ENCODE measurements at places on chromosomes 5 and 9.

DNA sequence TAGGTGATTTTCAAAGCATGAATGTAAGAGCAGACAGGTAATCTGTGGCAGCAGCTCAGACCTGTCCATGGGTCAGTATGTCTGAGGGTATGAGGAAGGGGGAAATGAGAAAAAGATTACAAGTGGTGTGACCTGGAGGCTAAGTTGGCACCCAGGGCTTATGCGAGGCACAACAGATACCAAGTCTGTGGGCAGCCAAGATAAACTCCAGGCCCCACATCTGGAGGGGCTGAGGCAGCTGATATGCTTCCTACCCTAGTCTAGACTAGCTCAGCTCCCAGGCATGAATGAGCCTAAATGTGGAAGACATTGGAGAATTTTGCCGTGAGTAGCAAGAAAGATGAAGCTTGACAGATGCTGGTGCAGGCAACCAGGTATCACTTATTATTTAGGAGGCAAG lies 151.7 kb downstream of the PIK3R1 start:
- DNase-seq: no peak

- DNase-seq: no peak
Measured at GRCh38 chr5:94313696-94314095, 304.7 kb downstream of the KIAA0825 start.

DNA sequence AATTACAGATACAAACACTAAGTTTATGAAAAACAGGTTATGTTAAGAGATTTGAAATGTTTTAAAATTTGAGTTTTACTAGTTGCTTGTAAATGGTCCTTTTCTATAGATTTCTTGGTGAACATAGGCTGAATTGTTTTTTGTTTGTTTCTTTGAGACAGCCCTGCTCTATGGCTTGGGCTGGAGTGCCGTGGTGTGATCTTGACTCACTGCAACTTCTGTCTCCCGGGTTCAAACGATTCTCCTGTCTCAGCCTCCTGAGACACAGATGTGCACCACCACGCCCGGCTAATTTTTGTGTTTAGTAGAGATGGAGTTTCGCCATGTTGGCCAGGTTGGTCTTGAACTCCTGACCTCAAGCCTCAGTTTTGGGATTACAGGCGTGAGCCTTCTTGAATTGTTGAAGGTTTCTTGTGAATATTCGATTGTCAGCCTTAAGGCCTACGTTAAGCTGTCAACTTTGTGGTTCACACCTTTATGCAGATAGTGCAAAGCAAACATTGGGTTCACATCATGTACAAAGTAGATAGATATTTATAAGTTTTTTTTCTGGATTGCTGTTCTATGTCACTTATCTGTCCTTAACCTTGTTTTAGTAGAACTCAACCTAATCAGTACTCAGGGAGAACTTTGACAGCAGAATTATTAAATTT lies 26.2 kb downstream of the UHRF2 start:
- DNase-seq: no peak

- no peak for DNase-seq
Measured at GRCh38 chr5:93790401-93790800, 49.0 kb upstream of the POU5F2 start.

- no peak for DNase-seq
Measured at GRCh38 chr5:149419859-149420544, 40.9 kb upstream of the IL17B start.
